ENCODE measurements at places on chromosomes 4 and X.

GRCh38 chr4:1348014-1348513 is 1.1 kb downstream of the UVSSA start:
- no peak for DNase-seq

DNA sequence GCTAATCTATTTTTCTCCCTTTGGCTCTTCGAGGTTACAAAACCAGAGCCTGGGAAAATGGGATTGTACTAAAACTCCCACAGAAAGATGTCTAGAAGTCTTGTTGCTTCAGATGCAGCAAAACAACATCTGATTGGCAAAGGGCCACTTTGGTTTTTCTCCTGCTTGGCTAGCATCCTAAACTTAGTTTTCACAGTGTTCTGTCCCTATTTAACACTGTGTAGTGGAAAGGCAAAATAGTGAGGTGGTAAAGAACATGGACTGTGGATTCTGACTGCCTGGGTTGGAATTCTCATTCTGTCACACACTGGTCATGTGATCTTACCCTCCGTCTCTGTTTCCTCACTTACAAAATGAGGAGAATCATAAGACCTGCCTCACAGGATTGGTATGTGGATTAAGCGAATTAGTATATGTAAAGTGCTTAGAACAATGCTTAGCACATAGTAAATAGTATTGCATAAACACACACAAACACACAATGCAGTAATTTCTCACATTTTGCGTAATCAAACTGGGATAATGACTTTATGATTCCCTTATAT is 23.5 kb downstream of the TIGD2 start:
- DNase-seq, result no peak

GRCh38 chr4:153529646-153530045 is 63.5 kb downstream of the TMEM131L start:
- DNase-seq, result no peak

DNA sequence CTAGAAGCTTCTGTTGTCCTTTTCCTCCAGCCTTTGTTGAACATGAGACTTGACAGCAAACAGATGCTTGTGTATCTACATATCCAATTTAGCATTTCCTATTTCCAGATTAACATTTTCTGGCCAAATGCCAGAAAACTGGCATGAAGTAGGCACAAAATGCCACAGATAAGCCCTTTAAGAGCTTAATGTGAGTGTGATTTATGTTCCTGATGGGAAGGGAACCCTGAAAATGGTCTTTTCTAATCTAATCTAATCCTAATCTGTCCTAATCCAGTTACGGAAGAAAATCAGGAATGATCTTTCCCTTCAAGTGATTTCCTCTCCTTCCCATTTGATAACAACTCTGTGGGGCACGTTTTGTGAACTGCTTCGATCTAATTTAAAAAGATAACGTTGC is 133.0 kb upstream of the C1QTNF7 start:
- DNase-seq, result no peak

DNA sequence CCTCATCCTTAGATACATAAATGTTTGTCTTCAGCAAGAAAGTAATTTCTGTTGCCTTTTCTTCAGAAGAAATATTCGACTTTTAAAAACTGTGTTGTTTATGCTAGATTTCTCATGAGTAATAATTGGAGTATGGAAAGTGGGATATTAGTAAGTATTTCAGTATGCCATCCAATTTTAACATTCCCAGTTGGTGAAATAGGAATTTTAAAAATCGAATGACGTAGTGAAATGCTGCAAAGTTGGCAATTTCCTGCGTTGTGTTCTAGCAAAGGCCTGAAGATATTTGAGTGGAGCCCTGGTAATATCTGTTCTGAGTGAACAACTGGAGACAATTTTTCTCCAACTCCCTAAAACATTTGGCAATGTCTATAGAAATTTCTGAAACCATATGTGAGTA is 190.1 kb downstream of the ZNF330 start:
- DNase-seq, result no peak

DNA sequence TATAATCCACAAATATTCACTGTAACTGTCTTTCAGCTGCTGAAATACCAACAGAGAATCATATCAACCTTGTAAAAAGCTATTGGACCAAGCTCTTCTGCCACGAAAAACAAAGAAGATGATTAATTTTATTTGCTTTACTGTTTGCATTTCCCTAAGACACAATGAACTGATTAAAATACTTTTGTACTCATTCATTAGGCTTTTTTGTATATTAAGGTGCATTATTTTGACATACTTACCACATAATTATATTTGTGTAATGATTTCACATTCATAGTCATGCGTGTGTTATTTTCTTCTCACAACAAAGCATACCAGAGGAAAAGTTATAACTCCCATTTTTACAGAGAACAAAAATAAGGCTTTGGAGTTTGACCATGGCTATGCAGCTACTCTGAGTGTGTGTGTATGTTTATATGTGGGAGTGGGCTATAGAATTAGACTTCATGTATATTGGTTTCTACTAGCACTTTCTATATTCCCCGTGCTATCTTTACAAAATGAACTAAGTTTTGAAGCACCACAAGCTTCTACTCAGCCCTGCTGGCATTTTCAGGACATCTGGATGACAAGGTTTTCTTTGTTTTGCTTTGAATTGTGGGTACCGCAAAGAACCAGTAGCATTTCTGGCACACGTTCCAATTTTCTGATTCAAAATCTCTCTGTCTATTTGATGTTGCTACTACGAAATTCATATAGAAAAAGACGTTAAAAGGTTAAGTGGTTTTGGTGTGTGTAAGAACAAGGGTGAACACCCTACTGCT is 11.0 kb upstream of the FGF5 start:
- no peak for DNase-seq

DNA sequence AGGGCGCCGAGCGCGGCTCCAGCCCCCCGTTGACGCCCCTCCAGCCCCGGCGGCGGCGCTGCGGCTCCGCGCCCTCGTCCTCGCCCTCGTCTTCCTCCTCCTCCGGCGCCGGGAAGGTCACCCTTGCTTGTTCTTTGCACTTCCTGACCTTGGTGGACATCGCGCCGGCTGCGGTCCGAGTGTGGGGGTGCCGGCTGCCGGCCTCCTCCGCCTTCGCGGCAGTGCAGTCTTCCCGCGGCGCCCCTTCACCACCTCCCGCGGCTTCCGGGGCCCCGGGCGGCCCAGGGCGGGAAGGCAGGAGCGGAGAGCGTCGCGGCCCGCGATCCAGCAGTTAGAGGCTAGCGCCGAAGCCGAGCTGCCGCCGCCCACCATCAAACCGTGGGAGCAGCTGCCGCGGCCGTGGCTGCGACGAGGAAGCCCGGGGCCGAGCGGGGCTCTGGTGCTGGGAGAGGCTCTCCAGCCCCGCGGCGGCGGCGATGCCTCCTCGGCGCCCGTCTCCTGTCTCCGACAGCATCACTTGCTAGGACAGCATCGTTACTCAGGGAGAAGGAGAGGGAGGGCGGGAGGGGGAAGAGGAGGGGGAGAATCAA is at the start of gene TRPC3:
TSS of gene TRPC3 (minus strand) at position 540 of the 590 bp plus-strand sequence. CDS start at position 160, 380 bp downstream.
- DNase-seq, result peak; percentile 49

GRCh38 chrX:135431886-135432285 is 10.1 kb downstream of the SMIM10L2A start:
- peak; percentile 16 for DNase-seq

- DNase-seq, result peak; percentile 31
Measured at GRCh38 chrX:40011322-40012038, 86.3 kb downstream of the BCOR start.

GRCh38 chrX:42673301-42673810 is 104.6 kb downstream of the PPP1R2C start:
- DNase-seq, result no peak

DNA sequence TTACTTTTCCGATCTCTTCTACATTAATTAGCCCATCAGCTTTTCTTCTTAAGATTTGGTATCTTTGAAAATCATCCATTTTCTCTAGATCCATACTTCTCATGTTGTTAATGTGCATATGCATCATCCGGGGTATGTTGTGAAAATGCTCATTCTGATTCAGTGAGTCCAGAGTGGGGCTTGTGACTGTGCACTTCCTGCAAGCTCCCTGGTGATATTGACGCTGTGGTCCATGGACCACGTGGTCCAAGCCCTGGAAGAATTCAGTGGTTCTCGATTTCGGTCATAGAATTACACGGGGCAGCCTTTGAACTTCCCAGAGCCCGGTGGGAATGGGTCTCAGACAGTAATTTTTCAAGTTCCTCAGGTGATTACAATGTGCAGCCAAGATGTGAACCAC is 69.8 kb downstream of the ZFX start:
- peak; percentile 9 for DNase-seq

DNA sequence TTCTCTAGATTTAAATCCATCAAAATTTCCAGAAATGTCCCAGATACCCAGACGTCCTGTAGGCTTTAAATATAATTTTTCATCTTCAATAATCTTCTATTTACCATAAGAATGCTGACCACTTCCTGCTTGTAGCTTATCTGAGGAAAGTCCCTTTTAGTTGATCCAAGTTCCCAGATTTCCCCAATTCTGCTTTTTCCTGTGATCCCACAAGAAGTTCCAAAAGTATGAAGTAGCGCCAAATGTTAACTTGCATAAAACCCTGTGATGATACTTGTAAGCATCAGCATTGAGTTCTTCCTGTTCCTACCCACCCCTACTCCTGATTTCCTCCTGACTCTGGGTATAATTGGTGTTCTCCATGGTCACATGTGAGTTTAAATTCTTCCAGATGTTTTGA is 10.6 kb upstream of the TLR8 start:
- DNase-seq, result no peak

DNA sequence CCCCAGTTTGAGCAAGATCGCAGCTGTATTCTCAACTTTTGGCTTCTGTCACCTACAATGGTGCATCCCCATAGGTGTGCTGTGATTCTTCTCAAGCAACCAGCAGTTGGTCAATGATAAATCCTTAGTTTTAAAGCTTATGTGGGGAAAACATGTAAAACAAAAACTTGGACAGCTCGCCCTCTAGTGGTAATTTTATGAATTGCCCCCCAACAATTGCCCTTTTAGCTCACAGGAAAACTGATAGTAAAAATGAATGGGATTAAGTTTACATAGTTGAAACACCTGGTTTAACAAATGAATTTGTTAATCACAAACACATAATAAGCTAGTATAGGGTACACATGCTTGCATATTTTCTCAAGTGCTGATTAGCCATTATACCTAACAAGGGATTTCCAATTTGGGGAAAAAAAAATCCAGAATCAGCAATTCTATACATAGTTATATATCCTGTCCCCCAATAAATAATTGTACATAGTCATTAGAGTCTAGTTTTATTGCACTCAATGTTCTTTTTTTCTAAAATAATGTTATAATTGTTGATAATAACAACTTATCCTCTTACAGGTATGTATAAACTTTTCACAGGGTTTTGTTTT is 30.1 kb downstream of the TEX13A start:
- DNase-seq, result peak; percentile 55

DNA sequence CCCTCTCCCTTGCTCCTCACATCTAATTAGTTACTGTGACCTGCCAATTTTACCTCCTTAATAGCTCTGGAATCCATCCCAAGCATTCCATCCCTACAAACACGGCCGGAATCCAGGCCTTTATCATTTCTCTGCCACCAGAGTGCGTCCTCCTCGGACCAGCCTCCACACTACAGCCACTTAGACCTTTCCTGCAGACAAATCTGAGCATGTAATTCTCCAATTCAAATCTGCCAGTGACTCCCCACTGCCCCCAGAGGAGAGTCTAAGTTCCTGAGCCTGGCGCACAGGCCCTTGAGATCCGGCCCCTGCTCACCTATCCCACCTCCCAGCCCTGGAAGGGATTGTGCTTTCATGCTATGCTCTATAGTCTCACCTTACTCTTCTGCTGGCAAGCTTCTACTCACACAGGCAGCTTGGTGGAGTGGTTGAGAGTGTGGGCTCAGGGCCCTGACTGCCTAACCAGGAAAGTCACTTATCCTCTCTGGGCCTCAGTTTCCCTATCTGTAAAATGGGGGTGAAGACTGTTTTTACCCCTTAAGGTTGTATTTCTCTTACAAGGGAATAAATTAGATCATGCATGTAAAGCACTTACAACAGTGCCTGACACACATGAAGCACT is 31.2 kb downstream of the PJA1 start:
- peak; percentile 71 for DNase-seq

- peak; percentile 79 for DNase-seq
Measured at GRCh38 chr4:159103384-159103990, 608 bp downstream of the RAPGEF2 start.

DNA sequence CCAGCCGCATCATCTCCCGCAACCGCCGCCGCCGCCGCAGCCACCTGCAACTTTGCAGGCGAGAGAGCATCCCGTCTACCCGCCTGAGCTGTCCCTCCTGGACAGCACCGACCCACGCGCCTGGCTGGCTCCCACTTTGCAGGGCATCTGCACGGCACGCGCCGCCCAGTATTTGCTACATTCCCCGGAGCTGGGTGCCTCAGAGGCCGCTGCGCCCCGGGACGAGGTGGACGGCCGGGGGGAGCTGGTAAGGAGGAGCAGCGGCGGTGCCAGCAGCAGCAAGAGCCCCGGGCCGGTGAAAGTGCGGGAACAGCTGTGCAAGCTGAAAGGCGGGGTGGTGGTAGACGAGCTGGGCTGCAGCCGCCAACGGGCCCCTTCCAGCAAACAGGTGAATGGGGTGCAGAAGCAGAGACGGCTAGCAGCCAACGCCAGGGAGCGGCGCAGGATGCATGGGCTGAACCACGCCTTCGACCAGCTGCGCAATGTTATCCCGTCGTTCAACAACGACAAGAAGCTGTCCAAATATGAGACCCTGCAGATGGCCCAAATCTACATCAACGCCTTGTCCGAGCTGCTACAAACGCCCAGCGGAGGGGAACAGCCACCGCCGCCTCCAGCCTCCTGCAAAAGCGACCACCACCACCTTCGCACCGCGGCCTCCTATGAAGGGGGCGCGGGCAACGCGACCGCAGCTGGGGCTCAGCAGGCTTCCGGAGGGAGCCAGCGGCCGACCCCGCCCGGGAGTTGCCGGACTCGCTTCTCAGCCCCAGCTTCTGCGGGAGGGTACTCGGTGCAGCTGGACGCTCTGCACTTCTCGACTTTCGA is 654 bp downstream of the ATOH1 start:
- peak; percentile 65 for DNase-seq

GRCh38 chrX:151488677-151489076 is 74.8 kb upstream of the PASD1 start:
- DNase-seq, result peak; percentile 52

DNA sequence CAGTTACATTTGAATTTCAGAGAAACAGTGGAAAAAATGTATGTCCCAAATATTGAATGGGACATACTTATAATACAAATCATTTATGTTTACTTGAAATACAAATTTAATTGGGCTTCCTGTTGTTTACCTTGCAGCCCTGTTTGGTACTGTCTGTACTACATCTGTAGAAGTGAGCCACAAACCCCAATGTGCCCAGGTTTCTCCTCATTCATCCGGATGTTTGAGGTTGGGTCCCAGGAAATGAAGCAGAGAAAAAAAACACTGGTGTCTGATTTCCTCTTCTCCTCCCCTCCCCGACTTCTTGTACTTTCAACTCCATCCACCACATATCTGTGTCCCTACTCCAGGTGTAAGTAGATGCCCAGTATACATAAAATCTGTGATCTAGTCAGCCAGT is 27.1 kb upstream of the SCRG1 start:
- DNase-seq, result no peak

DNA sequence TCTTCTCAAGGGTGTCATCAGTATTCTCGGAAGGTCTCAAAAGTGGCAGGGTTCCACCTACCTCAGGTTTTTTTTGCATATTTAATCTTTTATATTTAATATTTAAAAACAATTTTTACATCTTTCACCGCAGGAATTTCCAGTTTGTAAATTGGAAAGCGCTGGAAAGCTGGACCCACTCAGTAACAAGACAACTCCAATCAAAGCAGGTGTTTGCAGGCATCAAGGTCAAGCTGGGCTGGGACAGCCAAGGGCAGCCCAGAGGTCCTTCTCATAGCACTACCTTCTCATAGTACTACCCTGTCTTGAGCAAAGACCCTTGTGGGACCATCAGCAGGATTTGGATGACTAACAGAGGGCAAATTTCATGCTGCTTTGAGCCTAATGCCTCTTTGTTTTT is 160.1 kb downstream of the TET2 start:
- no peak for DNase-seq

- DNase-seq, result peak; percentile 80
Measured at GRCh38 chr4:144591401-144591800, 54.6 kb upstream of the HHIP start.

All from DMS53 (cell line).